ENCODE measurements at places on chromosomes 13 and 19.

DNA sequence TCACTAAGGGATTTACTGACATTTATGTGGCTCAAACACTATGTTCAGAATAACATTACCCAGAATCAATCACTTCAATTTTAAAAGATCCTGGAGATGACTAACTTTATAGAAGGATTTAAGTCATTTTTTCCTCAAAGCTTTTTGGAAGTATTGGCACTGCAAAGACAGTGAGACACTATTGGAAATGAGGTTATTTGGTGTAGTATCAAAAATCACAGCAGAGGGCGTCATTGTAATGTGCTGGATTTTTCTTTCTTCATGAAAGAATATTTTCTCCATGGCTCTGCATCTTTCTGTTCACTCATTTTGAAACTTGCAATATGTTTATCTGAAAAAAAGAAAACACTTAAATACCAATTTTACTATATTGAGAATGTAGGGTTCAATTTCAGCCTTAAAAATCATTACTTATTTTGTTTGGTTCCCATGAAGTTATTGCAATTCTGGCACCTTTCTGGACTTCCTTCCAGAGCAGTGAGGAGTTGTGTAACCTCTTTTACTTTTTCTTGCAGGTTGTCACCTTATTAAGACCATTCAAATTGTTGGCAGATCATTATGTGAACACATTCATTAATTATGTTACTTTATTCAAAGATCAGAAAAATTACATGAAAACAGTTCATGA is 3.7 kb upstream of the CSNK1A1L start:
- DNase-seq: no peak

DNA sequence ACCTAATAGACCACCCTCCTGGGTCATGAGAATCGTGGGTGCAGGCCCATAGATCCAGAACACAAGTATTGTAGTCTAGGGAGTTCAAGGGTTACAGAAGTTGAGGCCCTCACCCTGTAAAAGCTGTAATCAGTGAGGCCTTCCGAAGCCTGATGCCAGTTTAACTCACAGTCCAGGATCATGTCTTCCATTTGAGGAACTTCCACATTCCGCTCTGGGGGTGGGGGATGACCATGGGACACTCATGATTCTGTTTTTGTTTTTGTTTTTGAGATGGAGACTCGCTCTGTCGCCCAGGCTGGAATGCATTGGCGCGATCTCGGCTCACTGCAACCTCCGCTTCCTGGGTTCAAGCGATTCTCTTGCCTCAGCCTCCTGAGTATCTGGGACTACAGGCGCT is 1.7 kb upstream of the RASIP1 start:
- DNase-seq: no peak

GRCh38 chr19:28972058-28972852 is 240.7 kb downstream of the UQCRFS1 start:
- no peak for DNase-seq

DNA sequence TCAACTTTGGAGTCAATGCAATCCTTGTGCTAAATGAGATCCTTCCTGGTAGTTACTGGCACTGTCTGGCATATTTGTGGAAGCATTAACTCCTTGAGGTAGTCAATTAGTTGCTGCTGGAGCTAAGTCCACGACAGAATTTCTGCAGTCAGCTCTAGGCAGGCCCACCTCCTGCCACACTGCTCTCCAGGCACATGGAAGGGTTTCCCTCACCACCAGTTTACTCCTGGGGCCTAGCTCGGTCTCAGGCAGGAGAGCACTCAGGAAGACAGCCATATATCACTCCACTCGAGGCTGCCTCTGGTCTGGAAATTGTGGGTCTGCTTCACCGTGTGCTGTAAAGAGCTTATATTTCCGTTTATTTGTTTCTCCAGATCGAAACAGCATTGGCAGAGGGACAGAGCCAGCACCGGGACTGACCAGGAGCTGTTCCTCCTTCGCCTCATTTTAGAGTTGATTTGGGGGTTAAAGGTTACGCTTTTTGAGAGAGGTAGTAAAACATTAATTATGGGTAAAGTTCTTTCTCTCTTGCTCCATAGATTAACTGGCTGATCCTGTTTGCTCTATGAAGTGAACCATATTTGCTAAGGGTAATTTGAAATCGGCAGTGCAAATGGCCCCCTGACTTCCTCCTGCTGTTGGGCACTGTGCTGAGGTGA is 20.6 kb upstream of the GTF3A start:
- DNase-seq: no peak

- no peak for DNase-seq
These were observed 153.0 kb upstream of the UQCRFS1 start for GRCh38 chr19:29365836-29366417.

DNA sequence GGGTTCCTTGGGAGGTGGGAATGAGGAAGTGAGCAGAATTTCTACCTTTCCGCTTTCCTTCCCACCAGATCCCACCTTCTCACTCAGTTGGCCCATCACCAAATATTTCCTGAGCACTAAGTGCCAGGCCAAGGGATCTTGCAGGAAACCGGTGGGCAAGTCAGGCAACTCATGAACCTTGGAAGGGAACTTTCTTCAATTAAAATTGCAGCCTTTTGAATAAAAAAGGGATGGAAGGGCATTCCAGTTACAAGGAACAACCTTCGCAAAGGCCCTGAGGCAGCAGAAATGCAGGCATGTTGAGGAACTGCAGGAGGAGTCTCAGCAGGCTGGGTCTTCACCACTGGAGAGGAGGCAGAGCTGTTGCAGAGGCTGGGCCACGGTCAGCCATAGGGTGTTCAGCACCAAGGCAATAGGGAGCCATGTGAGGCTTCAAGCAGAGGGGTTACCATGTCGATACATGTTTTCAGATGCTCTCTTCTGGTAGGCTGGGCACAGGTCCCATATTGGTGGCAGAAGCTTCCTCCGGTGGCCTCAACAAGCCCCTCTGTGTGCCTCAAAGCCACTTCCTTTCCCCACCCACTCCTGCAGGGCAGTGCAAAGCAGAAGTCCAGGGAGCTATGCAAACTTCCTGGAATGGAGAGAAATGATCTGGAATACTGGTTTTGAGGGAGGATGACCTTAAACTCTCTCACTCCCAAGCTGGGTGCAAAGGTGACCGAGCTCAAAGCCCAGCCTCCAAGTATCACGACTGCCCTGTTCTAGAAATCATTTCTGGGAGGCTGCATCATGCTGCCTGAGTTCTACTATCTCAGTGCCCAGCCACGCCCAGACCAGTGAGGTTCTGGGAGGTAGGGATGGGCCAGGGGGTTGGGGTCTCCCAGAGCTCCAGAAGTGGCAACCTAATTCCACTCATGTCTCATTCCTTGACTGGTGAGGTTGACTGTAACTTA is at the start of gene FUT6:
Gene FUT6, minus strand, starts transcription at position 638 of the 953 bp plus-strand sequence. CDS start 7,135 bp downstream, outside the sequence.
- no peak for DNase-seq

DNA sequence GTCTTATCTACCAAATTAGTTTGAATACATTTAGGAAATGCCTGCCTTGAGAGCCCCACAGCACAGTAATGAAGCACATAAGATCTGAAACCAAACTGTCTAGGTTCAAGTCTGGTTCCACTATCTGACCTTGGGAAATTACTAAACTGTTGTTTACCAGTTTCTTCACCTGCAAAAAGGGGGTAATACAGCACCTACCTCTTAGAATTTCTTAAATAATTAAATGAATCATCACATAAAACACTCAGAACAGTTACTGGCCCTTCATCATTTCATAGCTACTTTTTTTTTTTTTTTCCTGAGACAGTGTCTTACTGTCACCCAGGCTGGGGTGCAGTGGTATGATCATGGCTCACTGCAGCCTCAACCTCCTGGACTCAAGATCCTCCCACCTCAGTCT is 59.6 kb downstream of the USP12 start:
- DNase-seq: no peak

DNA sequence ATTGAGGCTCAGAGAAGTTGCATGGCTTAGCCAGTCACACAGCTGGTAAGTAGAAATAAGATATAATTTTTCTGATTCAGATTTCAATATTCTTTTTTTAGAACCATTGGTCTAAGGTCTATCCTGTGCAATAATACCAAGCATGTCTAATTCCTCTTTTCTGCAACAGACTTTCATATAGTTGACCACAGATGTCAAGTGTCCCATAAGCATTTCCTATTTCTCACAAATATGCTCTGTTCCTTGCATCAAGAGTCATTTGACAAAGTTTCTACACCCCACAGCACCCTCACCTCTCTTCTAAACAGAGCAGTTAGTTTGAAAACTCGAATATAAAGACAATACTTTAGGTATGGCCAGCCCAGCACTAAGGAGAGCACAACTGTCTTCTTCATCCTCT is 26.8 kb upstream of the SACS start:
- no peak for DNase-seq

DNA sequence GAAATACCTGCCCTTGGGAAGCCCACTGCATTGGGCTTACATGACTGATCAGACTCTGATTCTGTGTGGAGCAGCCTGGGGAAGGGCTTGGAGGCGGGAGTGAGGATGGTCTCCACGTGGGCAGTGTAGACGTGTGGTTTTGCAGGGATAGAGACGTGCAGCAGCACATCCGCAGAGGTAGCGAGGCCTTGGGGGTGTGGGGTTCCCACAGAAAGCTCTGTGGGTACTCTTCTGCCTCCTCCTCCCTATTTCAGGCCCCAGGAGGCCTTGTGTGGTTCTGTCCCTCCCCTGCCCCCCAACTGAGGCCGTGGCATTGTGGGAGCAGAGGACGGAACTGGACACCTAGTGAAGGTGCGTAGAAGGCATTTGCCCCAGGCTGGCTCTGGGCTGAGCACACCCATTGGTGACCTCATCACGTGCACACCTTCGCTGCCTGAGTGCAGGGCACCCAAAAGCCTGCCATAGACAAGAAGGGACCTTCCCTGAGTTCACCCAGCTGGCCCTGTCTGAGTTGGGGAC is 28.9 kb downstream of the PPP1R37 start:
- DNase-seq: no peak

- DNase-seq: no peak
These were observed 1.4 kb upstream of the GPR183 start for GRCh38 chr13:99308471-99309087.

- DNase-seq: no peak
These were observed 66.1 kb upstream of the DIAPH3 start for GRCh38 chr13:60229708-60230272.

DNA sequence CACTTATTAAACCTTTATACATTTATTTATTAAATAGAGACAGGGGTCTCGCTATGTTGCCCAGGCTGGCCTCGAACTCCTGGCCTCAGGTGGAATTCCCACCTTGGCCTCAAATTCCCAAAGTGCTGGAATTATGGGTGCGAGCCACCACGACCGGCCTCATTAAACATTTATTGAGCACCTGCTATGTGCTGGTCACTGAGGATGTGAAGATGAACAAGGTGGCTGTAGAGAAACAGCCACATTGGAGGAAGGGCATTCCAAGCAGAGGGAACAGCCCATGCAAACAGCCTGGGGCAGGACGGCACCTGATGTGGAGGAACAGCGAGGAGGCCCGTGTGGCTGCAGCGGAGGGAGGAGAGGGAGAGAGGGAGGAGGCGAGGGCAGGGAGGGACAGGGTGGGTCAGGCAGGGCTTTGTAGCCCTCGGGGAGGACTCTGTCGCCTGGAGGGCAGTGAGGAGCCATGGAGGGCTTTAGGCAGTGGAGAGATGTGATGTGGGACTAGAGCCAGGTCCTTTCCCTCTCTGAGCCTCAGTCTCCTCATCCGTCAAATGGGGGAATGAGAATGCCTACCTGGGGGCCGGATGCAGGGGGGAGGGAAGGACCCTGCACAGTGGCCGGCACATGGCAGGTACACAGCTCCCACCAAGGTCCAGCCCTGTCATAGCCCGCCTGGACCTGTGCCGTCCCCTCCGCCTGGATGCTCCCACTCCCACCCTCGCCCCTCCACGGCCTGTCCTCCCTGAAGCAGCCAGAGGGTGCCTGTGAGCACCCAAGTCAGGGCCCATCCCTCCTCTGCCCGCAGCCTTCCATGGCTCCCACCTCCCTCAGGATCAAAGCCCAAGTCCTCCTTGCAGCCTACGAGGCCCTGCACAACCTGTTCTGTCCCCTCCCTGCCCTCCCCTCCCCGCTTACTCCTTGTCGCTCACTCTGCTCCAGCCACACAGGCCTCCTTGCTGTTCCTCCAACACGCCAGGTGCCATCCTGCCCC is 21.5 kb upstream of the NFIC start:
- DNase-seq: no peak

GRCh38 chr13:38542601-38543000 is 144.3 kb upstream of the FREM2 start:
- DNase-seq: no peak

GRCh38 chr19:46132508-46133100 is 8.1 kb upstream of the IGFL3 start:
- no peak for DNase-seq

DNA sequence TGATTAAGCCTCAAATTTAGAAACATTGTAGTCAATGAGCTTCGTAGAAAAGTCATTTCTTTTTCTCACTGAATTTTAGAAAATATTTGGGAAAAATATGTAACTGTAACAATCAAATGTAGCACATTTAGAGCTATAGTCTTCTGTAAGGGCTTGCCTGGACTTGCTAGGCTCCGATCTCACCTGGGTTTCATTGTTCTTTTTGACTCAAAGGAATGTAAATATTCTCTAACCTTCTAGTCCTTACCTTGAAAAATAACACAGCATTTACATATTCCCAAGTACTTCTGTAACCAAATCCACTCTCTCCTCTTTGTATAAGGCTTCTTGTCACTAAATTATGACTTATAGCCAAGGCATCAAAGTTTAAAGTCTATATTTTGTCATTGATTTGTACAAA is 2.9 kb upstream of the UFM1 start:
- no peak for DNase-seq

- no peak for DNase-seq
These were observed 6.6 kb upstream of the DHDH start for GRCh38 chr19:48926909-48927308.

- DNase-seq: no peak
These were observed 378.5 kb downstream of the LMO7 start for GRCh38 chr13:76014406-76015318.

- no peak for DNase-seq
These were observed 15.3 kb upstream of the ERICH6B start for GRCh38 chr13:45630791-45631190.

GRCh38 chr13:101146101-101146898 is 270.0 kb downstream of the NALCN start:
- DNase-seq: no peak

- no peak for DNase-seq
These were observed 21.8 kb downstream of the SAMD4B start for GRCh38 chr19:39363901-39364457.

DNA sequence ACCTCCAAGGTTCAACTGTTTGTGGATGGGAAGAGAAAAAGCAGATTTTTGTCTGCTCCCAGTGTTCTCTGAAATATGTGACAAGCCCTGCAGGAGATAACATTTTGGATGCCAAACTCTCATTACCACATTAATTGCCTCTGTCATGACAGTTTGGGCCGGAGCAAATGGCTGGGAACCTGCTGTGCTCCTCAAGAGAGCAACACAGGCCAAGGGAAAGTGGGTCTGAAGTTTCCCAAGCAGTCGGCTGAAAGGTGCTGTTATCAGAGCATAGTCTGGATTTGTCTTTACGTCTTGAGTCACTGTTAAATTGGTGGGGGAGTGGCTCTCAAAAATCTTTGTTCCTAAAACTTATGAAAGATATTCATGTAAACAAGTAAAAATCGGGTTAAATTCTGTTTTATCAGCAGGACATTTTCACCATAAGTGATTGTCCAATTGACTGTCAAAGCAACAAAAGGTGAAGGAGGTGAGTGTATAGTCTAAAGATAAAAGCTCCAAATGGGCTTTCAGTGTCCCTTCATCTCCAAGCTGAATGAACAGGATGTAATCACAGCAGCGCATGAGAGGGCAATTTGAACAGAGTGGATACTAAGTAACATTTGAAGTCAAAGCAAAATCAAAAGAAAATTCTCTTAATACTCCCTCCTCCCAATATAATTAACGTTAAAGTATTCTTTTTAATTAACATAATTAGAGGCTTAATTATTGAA is 844.8 kb downstream of the PCDH17 start:
- DNase-seq: peak; percentile 56

GRCh38 chr19:5916181-5916708 is 2.2 kb downstream of the CAPS start:
- no peak for DNase-seq
